ENCODE measurements at places on chromosomes 3 and 15. TPM values are rescaled to one million over a fixed set of nuclear protein-coding genes. Genes with fewer than 3 reads are reported as not detected.

Gene DNAH12
- total RNA-seq: 0.14 TPM

Gene NEO1
- total RNA-seq: 8.3 TPM

Gene ZPLD1
- not detected for total RNA-seq

Gene AADAC
- total RNA-seq: not detected

Gene SLC15A2
- 1.1 TPM for total RNA-seq

Gene LTK
- 0.34 TPM for total RNA-seq

Gene THAP10
- 0.51 TPM for total RNA-seq

Gene MYO5C
- 0.27 TPM for total RNA-seq

Gene GRM2
- 0.22 TPM for total RNA-seq

Gene SPINK8
- total RNA-seq: not detected

Gene CADM2
- not detected for total RNA-seq

Gene COL6A6
- total RNA-seq: not detected

Gene ARGFX
- total RNA-seq: not detected
